Small intestine (tissue), 16 donors: ENCODE measurements at places on chromosomes 6 and 20. TPM values are rescaled to one million over a fixed set of nuclear protein-coding genes. Genes with fewer than 3 reads are reported as not detected.

The MCHR2 gene
- polyA plus RNA-seq: not detected

The TGM2 gene
- polyA plus RNA-seq: 25.5 TPM

DNA sequence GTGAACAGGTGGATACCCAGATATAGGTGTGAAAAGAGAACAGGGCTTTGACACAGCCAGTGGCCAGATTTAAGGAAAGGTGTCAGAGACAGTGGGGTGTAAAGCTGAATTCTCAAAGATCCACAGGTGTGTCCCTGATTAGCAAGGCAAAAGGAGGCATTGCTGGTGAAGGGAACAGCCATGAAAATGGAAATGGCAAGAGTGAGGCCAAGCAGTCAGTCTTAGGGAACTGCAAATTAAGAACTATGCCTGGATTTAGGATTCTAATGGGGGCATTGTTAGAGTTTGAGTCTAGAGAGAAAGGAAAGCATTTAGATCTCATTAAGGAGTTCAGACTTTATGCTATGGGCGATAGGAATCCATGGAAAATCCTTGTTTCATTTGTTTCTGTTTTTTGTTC, 789.2 kb downstream of the MAFB start:
- DNase-seq: no peak

DNA sequence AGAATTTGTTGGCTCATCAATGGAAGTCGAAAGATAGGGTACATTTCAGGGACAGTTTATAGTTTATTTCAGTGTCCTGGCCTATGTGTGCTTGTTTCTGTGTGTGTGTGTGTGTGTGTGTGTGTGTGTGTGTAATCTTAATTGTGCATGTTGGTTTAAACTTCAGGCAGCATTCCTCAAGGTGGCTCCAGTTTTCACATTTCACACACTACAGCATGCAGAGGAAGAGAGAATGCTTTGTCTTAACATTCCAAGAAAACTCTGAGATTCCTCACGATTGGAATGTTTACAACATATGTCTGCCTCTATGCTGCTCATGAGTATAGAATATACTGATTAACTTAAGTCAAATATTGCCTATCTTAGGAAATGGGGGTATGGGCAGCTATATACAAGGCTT, 332.6 kb upstream of the EPHA7 start:
- no peak for DNase-seq
